ENCODE measurements at places on chromosomes 1 and 21. TPM values are rescaled to one million over a fixed set of nuclear protein-coding genes. Genes with fewer than 3 reads are reported as not detected.

GRCh38 chr1:147626739-147627138 is 43.6 kb downstream of the ACP6 start:
- DNase-seq: no peak

DNA sequence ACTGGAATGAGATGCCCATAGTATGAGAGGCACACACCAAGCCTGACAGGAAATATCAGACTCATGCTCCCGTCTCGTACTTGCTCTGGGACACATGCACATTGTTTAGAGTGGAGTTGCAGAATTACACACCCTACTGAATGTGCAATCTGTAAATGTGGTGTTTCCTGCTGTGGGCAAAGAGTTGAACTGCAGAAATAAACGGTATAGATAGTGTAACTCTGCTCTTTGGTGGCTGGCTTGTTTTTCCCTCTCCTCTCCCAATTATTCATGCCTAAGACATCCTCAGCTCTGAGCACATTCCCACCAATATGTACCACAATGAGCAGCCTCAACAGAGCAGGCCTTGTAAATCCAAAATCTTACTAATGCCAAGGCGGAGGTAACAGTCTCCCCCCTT is 90.1 kb upstream of the DIRAS3 start:
- peak; percentile 75 for DNase-seq

- DNase-seq: peak; percentile 19
These were observed 123.2 kb downstream of the DMRTB1 start for GRCh38 chr1:53582211-53583020.

DNA sequence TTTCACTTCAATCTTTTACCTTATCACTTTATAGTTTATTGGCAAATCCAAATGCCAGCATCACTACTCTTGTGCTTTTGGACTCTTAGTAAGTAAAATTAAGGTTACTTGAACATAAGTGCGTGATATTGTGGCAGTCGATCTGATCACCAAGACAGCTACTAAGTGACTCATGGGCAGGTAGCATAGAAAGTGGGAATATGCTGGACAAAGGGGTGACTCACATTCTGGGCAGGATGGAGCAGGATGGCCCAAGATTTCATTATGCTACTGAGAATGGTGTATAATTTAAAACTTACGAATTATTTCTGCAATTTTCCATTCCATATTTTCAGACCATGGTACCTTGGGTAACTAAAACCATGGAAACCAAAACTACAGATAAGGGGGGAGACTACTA is 120.2 kb downstream of the ROR1 start:
- DNase-seq: no peak

GRCh38 chr1:184624626-184625025 is 130.0 kb downstream of the EDEM3 start:
- DNase-seq: peak; percentile 16

GRCh38 chr21:26652854-26653253 is 79.8 kb upstream of the CYYR1 start:
- DNase-seq: no peak

CRYAA gene
- total RNA-seq: not detected

ADAMTSL4 gene
- 13.0 TPM for total RNA-seq

Measured in fibroblast of lung (primary cell).